ENCODE measurements at places on chromosomes 12 and 14.

- no peak for DNase-seq
These were observed 57.2 kb upstream of the BEGAIN start for GRCh38 chr14:100644383-100644782.

DNA sequence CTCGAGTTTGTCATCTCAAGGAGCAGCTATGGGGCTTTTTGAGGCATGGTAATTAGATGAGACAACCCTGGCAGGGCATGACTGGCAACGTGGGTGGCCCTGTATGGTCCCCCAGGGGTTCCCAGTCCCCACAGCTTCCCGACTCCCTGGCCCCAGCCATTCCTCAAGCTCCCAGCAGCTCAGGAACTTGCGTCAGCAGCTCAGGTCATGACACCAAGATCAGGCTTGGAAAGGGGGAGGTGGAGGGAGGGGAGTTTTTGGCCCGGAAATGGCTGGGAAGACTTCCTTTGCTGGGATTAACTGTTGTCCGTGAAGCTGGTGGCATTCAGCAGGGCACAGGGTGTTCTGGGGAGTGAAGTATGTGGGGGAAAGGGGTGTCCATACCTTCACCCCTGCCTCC, 10.4 kb upstream of the NRIP2 start:
- no peak for DNase-seq

GRCh38 chr12:120078868-120079267, 37.7 kb downstream of the RAB35 start:
- no peak for DNase-seq

DNA sequence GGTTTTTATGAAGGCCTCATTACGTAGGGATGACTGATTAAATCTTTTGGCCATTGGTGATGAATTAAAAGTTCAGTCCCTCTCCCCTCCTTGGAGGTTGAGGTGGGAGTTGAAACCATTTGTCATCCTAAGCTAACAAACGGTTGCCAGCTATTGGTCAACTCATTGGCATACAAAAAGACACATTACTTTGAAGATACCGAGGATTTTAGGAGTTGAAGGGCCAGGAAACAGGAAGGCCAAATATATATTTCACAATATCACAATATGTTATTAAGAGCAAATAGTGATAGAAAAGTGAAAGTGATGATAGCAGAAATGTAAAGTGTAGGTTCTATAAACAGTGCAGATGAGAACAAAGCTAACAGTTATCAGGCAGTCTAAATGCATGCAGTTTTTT, 24.4 kb downstream of the RCOR1 start:
- DNase-seq, result no peak

DNA sequence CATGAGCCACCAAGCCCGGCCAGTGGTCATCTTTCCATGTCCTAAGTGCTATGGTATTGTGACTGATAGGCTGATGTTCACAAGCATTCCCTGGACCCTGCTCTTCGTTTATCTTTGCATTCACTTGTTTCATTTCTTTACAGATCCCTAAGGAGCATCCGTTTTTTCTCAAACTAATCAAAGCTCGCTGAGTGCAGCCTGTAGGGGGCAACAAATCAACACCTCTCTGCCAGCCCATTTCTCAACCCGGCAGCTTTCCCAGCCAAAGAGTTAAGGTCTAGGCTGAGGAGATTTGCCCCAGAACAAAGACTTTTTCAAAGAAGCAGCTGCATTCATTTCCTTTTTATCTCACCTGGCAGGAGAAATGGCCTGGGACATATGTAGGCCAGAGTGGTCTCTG, 12.1 kb downstream of the SIRT4 start:
- no peak for DNase-seq

All from CD4-positive, alpha-beta memory T cell (primary cell).